Activated CD8-positive, alpha-beta T cell treated with anti-CD3 and anti-CD28 coated beads for 36 hours (primary cell): ENCODE measurements at places on chromosomes 1 and 21.

GRCh38 chr1:198922638-198923430 is 284.0 kb downstream of the PTPRC start:
- H3K36me3 ChIP-seq: peaks cover 20% of the 10 kb centered on the region
- peak overlapping the region; percentile 85 for H3K27ac ChIP-seq
- H3K27me3 ChIP-seq: no peaks in the 10 kb centered on the region
- peaks cover 69% of the 10 kb centered on the region for H3K4me1 ChIP-seq
- no peak overlapping the region for H3K4me3 ChIP-seq

DNA sequence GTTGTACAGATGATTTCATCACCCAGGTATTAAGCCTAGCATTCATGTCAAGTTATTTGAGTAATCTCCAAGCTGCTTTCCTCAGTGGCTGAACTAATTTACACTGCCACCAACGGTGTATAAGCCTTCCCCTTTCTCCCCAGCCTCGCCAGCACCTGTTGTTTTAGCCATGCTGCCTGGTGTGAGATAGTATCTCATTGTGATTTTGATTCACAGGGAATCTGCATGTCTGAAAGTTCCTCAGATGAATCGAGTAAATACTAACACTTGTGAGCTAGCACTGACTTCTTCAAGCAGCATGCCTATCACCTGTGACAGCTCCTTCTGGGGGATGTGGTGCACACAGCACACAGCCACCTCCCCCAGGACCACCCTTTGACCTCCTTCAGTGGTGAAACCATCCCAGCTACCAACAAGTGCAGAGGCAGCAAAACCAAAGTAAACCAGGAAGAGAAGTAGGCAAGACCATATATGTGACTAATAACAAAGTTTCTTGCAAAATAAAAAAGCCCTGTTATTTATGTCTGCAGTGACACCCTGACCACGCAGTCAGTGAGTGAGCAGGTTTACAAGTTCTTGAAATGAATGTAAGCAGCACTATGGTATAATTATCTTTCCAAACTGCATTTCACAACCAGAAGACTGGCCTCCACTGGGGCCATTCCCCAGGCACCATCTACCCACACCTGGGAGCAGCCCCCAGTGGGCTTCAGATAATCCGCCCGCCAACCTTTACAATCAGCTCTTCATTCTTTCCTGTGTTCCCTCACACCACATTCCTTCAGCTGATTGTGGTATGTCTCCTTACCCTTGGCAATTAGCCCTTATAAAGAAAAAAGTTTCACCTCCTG is 173.8 kb downstream of the ETS2 start:
- no peaks in the 10 kb centered on the region for H3K36me3 ChIP-seq
- peak overlapping the region; percentile 27 for H3K27ac ChIP-seq

DNA sequence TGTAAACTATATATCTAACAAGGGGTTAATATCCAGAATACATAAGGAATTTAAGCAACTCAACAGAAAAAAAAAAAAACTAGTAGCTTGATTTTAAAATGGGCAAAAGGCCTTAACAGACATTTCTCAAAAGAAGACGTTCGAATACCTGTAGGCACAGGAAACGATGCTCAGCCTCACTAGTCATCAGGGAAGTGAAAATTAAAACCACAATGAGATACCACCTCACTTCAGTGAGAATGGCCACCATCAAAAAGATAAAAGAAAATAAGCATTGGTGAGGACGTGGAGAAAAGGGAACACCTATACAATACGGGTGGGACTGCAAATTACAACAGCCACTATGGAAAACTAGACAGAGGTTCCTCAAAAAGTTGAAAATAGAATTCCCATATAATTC is 37.3 kb downstream of the NPHP4 start:
- peaks cover 14% of the 10 kb centered on the region for H3K4me1 ChIP-seq
- no peaks in the 10 kb centered on the region for H3K27me3 ChIP-seq
- H3K27ac ChIP-seq: peak overlapping the region; percentile 30
- H3K4me3 ChIP-seq: no peak overlapping the region
- DNase-seq: peak; percentile 21

DNA sequence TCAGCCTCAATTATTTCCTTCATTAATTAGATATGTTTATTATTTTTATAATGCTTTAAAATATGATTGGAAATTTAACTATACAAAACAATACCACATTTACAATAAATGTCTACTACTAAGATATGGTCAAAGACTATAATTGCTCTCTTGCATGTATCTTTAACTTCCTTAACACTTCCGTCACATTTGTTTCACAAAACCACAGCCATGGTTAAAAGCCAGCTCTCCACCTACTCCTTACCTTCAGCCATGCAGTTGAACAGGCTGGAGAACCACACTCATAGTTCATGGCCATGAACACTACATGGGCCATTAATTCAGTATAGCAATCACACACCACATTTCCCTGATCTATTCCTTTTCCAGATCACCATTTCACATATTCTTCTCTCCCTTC is 72.2 kb downstream of the NME7 start:
- no peak overlapping the region for H3K27ac ChIP-seq
- H3K36me3 ChIP-seq: peaks cover 15% of the 10 kb centered on the region
- DNase-seq: no peak
- no peak overlapping the region for H3K4me3 ChIP-seq
- H3K4me1 ChIP-seq: peaks cover 4% of the 10 kb centered on the region
- H3K27me3 ChIP-seq: no peaks in the 10 kb centered on the region

GRCh38 chr1:244460197-244460596 is 876 bp upstream of the CATSPERE start:
- peaks cover 15% of the 10 kb centered on the region for H3K4me1 ChIP-seq
- peaks cover 12% of the 10 kb centered on the region for H3K36me3 ChIP-seq
- no peaks in the 10 kb centered on the region for H3K27me3 ChIP-seq
- peak overlapping the region; percentile 74 for H3K4me3 ChIP-seq
- peak; percentile 71 for DNase-seq

GRCh38 chr1:160634543-160635491 is 12.0 kb downstream of the SLAMF1 start:
- peak overlapping the region; percentile 86 for H3K27ac ChIP-seq
- peaks cover 98% of the 10 kb centered on the region for H3K36me3 ChIP-seq

GRCh38 chr1:20233394-20233793 is 47.1 kb upstream of the PLA2G2C start:
- H3K27me3 ChIP-seq: peaks cover 44% of the 10 kb centered on the region
- H3K27ac ChIP-seq: no peak overlapping the region
- H3K36me3 ChIP-seq: no peaks in the 10 kb centered on the region

DNA sequence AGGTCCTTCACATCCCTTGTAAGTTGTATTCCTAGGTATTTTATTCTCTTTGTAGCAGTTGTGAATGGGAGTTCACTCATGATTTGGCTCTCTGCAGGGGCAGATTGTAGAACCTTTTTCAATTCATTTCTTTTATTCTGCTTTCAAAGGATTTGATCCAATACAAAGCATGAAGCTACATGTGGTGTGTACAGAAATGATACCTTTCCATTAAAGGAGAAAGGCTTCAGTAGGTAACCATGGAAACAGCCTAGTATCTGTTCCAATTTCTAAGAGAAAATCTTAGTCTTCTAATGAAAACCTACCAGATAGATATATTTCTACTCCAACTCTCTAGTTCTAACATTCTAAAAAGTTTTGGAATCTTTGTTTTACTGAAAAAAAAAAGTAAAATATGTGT is 105.0 kb downstream of the SYT14 start:
- H3K4me3 ChIP-seq: no peak overlapping the region
- no peaks in the 10 kb centered on the region for H3K36me3 ChIP-seq
- peaks cover 7% of the 10 kb centered on the region for H3K27me3 ChIP-seq
- H3K4me1 ChIP-seq: no peaks in the 10 kb centered on the region
- no peak for DNase-seq
- no peak overlapping the region for H3K27ac ChIP-seq

- no peak overlapping the region for H3K27ac ChIP-seq
- DNase-seq: no peak
- peak overlapping the region; percentile 69 for H3K4me3 ChIP-seq
- peaks cover 6% of the 10 kb centered on the region for H3K4me1 ChIP-seq
- H3K36me3 ChIP-seq: peaks cover 1% of the 10 kb centered on the region
Observed at GRCh38 chr1:9182784-9183257, 51.8 kb upstream of the H6PD start.

- peak; percentile 29 for DNase-seq
- H3K4me1 ChIP-seq: peaks cover 59% of the 10 kb centered on the region
- H3K27me3 ChIP-seq: no peaks in the 10 kb centered on the region
- H3K4me3 ChIP-seq: peak overlapping the region; percentile 55
- H3K27ac ChIP-seq: peak overlapping the region; percentile 95
- H3K36me3 ChIP-seq: peaks cover 49% of the 10 kb centered on the region
Observed at GRCh38 chr1:108645564-108646184, 15.2 kb downstream of the HENMT1 start.

GRCh38 chr1:226061068-226061840 is 1.3 kb upstream of the H3-3A start:
- DNase-seq: no peak
- peaks cover 28% of the 10 kb centered on the region for H3K36me3 ChIP-seq
- peak overlapping the region; percentile 82 for H3K27ac ChIP-seq

- H3K27me3 ChIP-seq: peaks cover 8% of the 10 kb centered on the region
- DNase-seq: no peak
- H3K27ac ChIP-seq: no peak overlapping the region
- no peak overlapping the region for H3K4me3 ChIP-seq
- H3K4me1 ChIP-seq: no peaks in the 10 kb centered on the region
Observed at GRCh38 chr1:157239936-157240335, 101.7 kb upstream of the ETV3 start.

DNA sequence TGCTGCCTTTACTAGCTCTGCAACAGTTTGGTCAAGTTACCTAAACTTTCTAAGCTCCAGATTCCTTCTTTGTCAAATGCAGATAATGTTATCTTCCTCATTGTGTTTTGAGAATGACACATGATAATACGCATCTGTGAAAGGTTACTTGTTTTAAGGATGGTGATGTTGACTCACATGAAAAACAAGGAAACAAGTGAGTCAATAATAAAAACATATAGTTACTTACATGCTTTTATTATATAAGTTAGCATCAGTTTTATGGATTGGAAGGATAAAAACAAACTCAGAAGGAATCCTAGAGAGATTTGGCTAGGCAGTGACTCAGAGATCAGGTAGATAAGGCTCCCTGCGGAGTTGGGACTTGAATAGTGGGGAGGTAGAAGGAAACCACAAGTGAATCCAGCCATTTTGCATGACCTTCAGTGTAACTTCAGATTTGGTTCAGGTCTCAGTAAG is 144.6 kb downstream of the LMO4 start:
- no peak overlapping the region for H3K4me3 ChIP-seq
- no peak for DNase-seq
- H3K27ac ChIP-seq: no peak overlapping the region
- H3K27me3 ChIP-seq: no peaks in the 10 kb centered on the region
- no peaks in the 10 kb centered on the region for H3K4me1 ChIP-seq
- no peaks in the 10 kb centered on the region for H3K36me3 ChIP-seq

- no peak for DNase-seq
- no peaks in the 10 kb centered on the region for H3K36me3 ChIP-seq
- H3K27ac ChIP-seq: no peak overlapping the region
- H3K4me3 ChIP-seq: no peak overlapping the region
- H3K4me1 ChIP-seq: no peaks in the 10 kb centered on the region
- peaks cover 7% of the 10 kb centered on the region for H3K27me3 ChIP-seq
Observed at GRCh38 chr1:175830500-175830899, 87.1 kb upstream of the TNR start.

- H3K27ac ChIP-seq: peak overlapping the region; percentile 14
- H3K36me3 ChIP-seq: no peaks in the 10 kb centered on the region
- no peak for DNase-seq
- H3K4me3 ChIP-seq: peak overlapping the region; percentile 66
- no peaks in the 10 kb centered on the region for H3K27me3 ChIP-seq
Observed at GRCh38 chr1:42034426-42034825, 115.7 kb upstream of the HIVEP3 start.

GRCh38 chr1:66552287-66552686 is 18.3 kb downstream of the SGIP1 start:
- H3K4me3 ChIP-seq: no peak overlapping the region
- H3K36me3 ChIP-seq: no peaks in the 10 kb centered on the region
- peaks cover 2% of the 10 kb centered on the region for H3K27me3 ChIP-seq
- peaks cover 3% of the 10 kb centered on the region for H3K4me1 ChIP-seq
- no peak overlapping the region for H3K27ac ChIP-seq

DNA sequence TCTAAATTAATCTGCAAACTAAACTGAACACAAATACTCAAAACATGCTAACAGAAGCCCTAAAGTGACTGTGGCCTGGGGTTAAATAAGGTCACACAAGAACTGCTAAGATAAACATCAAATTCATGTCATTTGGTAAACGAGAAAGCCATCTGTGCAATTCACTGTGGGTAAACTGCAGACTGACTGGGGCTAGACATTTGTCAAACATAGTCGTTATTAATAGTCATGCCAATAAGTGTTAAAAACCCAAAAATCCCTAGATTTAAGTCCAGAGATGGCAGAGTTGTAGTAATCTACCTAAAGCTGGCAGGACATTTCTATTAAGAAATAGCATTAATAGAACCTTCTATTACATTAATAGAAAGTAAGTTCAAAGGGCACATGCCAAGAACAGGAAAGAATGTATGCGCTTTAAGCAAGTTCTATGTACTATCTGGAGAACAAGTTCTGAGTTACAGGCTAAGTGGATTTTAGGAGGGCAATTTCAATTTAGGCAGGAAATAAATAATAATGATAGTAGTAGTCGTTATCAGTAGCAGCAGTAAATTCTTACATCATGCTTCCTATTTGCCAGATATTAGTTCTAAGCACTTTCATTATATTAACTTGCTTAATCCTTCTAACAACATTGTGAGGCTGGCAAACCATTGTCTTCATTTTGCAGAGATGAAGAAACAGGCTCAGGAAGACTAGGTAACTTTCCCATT is 8.6 kb downstream of the EDEM3 start:
- no peak for DNase-seq
- H3K27me3 ChIP-seq: no peaks in the 10 kb centered on the region
- H3K36me3 ChIP-seq: peaks cover 14% of the 10 kb centered on the region
- peak overlapping the region; percentile 44 for H3K27ac ChIP-seq

DNA sequence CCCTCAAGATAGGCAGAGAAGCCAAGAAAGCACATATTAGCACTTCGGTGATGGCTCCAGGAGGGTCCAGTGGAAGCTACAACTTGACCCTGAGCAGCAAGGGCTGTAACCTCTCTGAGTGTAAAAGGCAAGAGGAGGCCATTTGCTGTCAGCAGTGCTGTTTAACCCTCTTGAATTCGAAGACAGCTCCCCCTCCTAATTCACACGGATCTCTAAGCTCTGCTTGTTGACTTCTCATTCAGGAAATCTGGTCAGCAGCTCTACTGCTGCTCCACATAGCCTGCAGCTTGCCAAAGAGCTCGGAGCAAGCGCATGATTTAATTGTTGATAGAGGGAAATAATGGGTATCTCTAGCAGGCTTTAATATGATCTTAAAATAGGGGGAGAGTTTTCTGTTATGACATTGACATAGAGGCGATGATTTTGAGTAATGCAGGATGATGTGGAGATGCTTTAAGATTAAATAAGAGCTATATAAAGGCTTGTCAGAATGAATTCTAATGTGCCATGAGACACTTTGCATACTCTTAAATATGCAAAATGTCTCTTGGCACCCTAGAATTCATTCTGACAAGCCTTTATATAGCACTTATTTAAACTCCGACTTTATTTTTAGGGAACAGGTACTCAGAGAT is 79.4 kb upstream of the USH2A start:
- no peaks in the 10 kb centered on the region for H3K36me3 ChIP-seq
- DNase-seq: no peak
- no peak overlapping the region for H3K4me3 ChIP-seq
- no peaks in the 10 kb centered on the region for H3K4me1 ChIP-seq
- no peaks in the 10 kb centered on the region for H3K27me3 ChIP-seq
